Activated gamma-delta T cell treated with anti-CD3 and anti-CD28 coated beads, Interleukin-2, amount 50 U/mL, for 16 hours (primary cell): ENCODE measurements at places on chromosomes 5 and 9.

- no peak for DNase-seq
Observed at GRCh38 chr5:35644543-35644942, 26.9 kb downstream of the SPEF2 start.

DNA sequence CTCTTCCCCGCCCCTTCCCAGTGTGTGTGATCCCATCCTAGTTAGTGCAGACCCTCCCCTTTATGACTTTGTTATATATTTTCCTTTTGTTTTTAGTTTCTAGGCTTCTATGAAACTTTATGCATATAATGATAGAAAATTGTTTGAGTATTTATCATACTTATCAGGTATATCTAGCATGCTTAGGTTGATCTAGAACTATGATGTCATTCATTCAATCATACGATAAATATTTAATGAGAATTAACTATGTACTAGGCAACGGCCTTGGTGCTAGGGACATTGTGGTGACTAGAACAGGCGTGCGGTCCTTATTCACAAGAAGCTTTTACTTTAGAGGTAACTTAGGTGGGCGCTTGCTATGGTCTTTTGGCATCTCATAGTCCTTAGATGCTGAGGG lies 13.6 kb upstream of the ANKRD55 start:
- DNase-seq: no peak

DNA sequence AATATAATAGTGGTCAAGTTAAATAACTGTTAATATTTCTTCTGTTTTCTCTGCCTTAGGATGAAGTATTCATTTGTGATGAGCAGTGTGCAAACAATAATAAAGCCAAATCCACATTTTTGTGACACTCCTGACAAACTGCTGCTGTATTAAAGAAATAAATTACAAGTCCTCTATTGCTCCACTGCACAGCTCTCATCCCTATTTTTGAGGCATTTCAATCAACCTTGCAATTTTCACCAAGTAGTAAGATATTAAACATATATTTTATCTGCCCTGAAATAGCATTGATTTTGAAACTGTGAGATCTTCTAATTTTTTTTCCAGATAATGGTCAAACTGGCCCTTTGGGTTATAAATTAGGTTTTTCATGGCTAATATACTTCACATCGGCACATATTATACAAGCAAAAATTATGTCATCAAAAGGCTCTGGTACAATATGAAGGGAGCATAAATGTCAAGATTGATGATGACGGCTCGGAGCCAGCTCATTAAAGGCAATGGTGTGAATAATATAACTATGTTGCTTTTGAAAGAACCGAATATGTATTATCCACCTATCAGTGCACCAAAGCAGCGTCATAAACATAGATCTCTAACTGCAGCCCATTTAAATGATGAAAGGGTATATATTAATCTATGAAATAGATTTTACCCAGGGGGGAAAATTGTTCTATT lies 764.9 kb downstream of the DNAH5 start:
- no peak for DNase-seq

- DNase-seq: no peak
Observed at GRCh38 chr5:61449804-61450492, 117.9 kb downstream of the ZSWIM6 start.

DNA sequence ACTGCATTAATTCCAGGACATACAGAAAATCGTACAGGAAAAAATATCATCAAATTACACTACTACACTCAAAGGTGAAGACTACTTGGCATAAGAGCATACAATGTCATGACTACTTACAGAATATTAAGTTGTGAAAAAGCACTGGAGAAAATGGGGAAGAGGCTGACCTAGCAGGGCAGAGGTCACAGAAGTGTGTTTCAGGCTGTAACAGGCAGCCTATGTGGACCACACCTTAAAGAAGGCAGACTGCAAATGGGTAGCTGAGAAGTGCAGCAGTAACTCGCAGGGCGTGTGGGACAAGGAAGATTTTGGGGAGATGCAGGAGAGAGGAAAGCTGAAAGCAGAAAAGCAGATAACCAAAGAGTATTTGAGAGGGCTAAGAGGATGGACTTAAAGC lies 167.0 kb upstream of the PIK3R1 start:
- no peak for DNase-seq

DNA sequence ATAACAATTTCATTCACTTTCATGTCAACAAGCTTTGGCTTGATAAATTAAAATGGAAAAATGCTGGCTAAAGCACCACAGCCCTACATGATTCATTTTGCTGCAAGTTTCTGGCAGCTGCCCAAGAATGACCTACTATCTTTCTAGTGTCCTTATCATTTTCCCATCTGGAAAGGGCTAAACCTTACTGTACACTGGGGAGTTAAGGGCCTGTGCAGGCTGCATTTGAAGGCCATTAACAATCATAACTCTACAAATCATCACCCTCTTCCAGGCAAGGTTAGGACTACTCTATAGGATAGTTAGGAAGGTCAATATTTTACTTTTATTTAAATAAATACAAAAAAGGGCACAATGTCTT lies 579.7 kb upstream of the ZNF608 start:
- no peak for DNase-seq

DNA sequence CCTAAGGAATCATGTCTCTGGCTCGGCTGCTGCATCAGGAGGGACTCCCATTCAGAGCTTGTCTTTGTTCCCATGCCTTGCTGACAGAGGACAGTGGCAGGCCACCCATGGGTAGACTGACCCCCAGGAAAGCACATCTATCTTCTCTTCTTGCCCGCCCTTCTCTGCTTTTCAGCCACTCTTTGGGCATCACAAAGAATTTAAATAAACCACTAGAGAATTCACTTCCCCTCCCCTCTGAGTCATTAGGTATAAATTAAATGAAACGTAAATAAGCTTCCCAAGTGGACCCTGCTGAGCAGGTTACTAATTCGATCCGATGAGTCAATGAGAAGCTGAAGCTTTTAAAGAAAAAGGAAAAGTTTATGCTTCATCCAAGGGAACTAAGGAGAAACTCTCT lies 97.0 kb downstream of the DRD1 start:
- DNase-seq: no peak

DNA sequence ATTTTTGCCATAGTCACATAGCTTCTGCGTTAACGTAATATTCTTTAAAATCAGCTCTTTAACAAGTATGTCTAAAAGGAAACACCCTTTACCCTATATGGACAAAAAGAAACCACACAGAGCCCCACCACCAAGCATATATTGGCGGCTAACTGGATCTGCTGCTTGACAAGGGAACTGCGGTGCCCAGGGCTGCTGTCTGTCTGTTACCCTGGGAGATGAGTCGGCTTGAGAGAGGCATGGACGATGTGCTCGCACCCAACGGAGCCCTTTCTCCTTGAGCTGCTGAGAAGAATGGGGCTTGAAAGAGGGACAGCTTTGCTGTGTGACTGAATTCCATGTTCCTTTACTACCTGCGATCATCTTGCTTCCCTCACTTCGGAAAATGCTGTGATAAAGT lies 158.6 kb upstream of the SHB start:
- DNase-seq: no peak

DNA sequence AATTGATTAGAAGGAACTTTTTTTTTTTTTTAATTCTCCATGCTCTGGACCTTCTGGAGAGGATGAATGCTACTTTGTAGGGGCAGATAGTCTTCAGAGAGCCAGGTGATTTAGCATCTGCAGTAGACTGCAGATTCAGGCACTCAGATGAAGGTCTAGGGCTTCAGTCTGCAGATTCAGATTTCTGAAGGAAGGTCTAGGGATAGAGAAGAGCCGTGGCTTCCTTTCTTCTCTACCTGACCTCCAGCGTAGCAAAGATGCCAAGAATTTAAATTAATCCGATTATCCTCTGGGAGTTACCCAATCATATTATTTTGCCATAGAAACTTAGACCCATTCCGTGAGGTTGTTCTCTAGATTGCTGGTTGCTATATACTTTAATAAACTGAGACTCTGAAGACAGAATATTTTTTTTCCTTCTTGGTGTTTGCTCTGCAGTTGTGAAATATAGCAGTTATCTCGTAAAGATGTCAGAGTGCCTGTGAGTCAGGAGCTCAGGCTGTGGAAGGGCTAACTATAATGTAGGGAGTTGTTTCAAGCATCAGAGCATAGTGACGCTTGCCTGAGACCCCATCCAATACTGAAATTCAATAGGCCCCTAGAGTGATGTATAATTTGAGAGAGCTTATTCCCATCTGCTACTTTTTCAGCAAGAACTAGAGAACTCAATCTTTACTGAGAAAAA lies 132.7 kb upstream of the SLC12A2 start:
- no peak for DNase-seq

DNA sequence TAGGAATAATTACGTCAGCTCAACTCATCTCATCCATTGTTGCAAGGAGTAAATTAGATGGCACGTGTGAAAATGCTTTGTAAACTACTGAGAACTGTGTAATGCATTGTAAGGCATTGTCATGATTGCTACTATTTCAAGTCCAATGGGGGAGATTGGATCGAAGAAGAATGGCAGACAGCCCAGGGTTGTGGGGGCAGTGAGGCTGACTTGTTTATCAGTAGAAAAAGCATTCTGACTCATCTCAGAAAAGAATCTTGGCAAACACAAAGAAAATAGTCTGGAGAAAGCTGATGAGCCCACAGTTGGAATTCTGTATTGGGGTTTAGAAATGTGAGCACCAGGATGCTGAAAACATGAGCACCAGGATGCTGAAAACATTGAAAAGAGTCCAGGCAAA lies 28.0 kb upstream of the DAP start:
- no peak for DNase-seq

GRCh38 chr5:75152860-75153259 lies 83.8 kb downstream of the ANKRD31 start:
- DNase-seq: no peak

GRCh38 chr5:158423623-158424200 lies 564.8 kb upstream of the CLINT1 start:
- DNase-seq: no peak

DNA sequence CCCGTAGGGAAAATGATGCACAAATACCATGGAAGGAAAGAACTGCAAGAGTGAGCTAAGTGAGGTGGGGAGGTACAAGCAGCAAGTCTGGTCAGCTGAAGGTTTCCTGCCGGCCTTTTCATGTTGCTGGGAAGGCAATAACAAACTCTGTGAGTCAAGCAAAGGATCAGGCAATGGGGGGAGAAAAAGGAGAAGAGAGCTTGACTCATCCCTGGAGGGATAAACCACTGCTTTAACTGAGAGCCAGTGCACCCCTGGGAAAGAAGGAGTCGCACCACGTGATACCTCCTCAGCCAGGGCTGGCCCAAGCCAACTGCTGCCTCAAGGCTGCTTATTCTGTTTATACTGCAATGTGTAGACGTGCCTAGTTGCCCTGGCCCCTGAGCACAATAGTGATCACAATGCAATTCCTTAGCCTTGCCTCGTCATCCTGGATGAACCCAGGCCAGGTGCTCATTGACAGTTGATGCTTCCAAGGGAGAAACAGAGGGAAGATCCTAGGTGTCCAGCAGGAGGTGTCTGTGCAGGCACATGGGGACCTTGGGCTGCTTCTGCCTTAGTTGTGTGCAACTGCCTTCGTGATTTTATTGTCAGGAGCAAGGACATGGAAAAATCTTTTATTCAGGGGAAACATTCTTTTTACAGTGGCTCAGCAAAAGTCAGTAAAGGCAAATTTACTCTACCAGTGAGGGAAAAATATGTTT lies 203.0 kb upstream of the TUT7 start:
- DNase-seq: no peak

GRCh38 chr5:142097681-142098080 lies 10.9 kb upstream of the NDFIP1 start:
- no peak for DNase-seq

GRCh38 chr5:159048298-159048697 lies 51.4 kb downstream of the EBF1 start:
- DNase-seq: no peak

GRCh38 chr9:83382421-83382820 lies 155.8 kb downstream of the FRMD3 start:
- no peak for DNase-seq

GRCh38 chr9:96556701-96557461 lies 62.8 kb downstream of the CDC14B start:
- DNase-seq: no peak

- DNase-seq: no peak
Observed at GRCh38 chr9:81535542-81536241, 153.7 kb downstream of the TLE1 start.

DNA sequence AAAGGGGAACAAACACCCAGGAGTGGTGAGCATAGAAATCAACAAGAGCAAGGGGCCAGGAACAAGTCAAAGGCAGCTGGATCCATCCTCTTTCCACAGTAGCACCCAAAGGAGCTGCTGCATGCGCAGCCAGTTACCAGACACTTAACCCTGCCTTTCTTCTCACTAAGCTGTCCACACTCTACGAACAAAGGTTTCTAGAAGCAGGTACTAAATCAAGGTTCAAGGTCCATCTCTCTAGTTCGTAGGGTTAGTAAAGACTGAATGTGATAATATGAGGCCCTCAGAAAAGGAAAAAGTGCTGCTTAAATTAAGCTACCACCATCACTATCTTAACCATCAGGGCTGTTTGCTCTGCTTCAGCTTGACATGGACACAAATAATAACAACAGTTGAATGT lies 121.2 kb upstream of the NIPBL start:
- no peak for DNase-seq

GRCh38 chr5:6742081-6742758 lies 29.0 kb downstream of the TENT4A start:
- DNase-seq: no peak

DNA sequence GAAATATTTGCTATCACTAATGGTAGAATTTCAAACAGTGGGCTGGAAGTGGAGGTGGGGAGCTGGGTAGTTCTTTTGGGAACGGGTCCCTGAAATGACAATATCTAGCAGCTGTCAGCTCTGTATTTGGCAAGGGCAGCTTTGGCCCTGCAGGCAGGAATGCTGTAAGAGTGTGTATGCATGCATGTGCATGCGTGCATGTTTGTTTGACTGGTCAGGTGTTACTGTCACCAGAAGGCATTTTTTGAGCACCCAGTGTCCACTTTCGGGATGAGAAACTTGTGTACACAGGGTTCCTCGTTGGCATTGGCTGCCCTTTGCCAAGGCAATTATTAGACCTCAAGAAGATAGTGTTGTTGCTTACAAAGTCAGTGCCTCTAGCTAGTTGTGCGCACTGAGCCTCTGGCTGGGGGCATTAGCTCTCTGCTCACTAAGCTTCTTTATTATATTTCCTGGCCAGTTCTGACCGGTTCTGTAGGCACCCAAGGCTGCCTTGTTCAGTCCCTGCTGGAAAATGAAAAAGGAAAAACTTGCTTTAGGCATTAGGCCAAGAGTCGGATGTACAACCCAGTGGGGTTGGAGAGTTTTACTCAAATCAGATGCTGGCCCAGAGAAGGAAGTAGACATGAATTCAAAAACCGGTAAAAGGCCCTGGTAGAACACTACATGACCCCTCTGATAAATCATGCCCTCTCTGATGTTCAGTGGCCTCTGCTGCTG lies 2.0 kb downstream of the CYFIP2 start:
- DNase-seq: no peak

GRCh38 chr5:91955610-91956009 lies 572.5 kb upstream of the ARRDC3 start:
- no peak for DNase-seq

- DNase-seq: no peak
Observed at GRCh38 chr9:70485273-70485858, 70.9 kb upstream of the KLF9 start.

DNA sequence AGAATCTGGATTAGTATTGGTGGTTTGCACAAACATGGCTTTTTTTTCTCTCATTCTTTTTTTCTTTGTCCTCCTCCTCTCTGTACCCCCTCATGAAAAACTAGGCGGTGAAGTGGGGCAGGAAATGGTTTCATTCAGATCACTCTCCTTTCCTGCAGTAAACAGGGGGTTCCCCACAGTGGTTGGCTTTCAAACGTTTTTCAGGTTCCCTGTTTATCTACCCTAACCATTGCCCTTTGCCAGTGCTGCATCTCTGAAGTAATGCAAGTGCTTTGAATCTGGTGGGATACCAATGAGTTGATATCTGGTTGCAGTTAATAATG lies 29.8 kb downstream of the NR4A3 start:
- DNase-seq: peak; percentile 22
